ENCODE measurements at places on chromosomes 3 and 15.

DNA sequence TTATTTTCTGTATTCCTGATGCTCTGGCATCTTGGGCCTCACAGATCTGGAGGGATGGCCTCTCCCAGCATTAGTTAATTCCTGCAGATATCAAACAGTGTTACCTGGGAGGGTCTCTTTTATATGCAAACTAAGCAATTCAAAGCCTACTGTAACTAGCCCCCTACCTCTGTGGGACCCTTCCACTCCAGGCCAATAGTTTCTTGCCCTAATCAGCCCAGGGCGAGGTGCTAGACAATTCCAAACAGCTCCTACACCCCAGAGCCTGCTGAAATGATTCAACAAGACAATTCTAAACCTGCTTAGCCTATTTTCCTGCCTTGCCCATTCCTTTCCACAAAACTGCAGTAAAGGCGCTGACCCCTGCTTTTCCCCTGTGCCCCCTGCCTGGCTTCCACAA, 106.6 kb upstream of the IGSF10 start:
- DNase-seq = no peak

GRCh38 chr3:167602041-167602440, 51.7 kb downstream of the WDR49 start:
- DNase-seq = no peak

DNA sequence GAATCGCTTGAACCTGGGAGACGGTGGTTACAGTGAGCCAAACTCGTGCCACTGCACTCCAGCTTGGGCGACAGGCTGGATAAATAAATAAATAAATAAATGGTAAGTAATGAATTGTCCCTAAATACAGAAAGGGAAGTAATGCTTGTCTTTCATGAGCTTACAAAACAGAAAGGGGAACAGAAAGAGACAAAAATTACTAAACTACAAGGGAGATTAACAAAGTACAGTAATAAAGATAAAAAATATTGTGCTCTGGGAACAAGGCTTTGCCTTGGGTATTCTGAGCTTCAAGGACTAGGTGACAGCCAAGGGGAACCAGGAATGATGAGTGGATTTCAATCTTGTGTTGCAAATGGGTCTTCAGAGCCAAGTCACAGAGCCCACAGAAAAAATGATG, 9.2 kb upstream of the HLTF start:
- DNase-seq = no peak

DNA sequence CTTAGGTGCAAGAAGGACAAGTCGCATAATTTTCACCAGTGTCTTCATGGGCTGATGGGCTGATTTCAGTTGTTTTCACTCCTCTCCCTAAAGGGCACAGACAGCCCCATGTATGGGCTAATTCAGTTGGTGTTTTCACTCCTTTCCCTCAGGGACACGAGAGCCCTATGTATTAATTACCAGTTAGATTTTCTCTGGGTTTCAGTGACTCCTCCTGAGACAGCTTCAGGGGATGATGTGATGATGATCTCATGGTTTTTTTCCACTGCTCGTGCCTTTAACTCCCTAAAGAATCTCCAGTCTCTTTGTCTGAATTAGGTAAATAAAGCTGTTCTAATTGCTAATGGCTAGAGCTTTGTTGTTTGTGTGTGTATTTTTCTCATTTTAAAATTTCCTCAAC, 9.9 kb downstream of the RAMAC start:
- DNase-seq = no peak

- no peak for DNase-seq
Measured at GRCh38 chr3:196624907-196625306, 14.6 kb upstream of the NRROS start.

DNA sequence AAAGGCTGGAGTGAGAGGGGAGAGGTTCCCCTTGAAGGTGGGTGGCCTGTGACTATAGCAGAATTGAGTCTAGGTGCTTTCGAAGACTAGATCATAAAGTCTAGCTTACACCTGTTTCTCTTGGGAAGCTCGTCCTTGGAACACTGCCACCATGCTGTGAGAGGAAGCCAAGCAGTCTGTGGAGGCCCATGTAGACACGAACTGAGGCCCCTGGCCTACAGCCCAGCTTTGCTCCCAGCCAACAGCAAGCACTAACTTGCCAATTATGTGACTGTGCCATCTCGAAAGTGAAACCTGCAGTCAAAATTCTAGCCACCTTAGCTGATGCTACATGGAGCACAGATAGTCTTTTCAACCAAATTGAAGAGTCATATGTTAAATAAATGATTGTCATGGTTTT, 190.5 kb upstream of the NECTIN3 start:
- DNase-seq = peak; percentile 24

- no peak for DNase-seq
Measured at GRCh38 chr3:4693620-4694019, 200.5 kb downstream of the ITPR1 start.

- no peak for DNase-seq
Measured at GRCh38 chr3:35224565-35225295, 414.6 kb upstream of the ARPP21 start.

- DNase-seq = no peak
Measured at GRCh38 chr3:52546111-52546901, 9.9 kb downstream of the UQCC5 start.

GRCh38 chr3:57820479-57820878, 64.4 kb downstream of the SLMAP start:
- no peak for DNase-seq

DNA sequence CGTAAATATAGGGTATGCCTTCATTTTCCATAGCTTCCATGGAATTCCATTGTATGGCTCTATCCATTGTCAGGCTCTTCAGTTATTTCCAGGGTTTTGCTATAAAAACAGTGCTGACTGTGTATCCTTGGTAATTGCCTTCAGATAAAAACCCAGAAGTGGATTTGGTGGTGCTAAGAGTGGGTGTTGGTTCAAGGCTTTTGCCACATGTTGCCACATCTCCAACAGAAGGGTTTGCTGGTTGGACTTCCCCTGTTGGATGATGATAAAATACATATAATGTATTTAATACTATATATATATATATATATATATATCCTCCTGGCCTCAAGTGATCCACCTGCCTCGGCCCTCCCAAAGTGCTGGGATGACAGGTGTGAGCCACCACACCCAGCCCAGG, 97.8 kb downstream of the FLNB start:
- DNase-seq = no peak

GRCh38 chr3:58628823-58629562, 37.6 kb downstream of the FAM3D start:
- peak; percentile 88 for DNase-seq

GRCh38 chr3:18766974-18767373, 341.8 kb upstream of the SATB1 start:
- DNase-seq = no peak

DNA sequence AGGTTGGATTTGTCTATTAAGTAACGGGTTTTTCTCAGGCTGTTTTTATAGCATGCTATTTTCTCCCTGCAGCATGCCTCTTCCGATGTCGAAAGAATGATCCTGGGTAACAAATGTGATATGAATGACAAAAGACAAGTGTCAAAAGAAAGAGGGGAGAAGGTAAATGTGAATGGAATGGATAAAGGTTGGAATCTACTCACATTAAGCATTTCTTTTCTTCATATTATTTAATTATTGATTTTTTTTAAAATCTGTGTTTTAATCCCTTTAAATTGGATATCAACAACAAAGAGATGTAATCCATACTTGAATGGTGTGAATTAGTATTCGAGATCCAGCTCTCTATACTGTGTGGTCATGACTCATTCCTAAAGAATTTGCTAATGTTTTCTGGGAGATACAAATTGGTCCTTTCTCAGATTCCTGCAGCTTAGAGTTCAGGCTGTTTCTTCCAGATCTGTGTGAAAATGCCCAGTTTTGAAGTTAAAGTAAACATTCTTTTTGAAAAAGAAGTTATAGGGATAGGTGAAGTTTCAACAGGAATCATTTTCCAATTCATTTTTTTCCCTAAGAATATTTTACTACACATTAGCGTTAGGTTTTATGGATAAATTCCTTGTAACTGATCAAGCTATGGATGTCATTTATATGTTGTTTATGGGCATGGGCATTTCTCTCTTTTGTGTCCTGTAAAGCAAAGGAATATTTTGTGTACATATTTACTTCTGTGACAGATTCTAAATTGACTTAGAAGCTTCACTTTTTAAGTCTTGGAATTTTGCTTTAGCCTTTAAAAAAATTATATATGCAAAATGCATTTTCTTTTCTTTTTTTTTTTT, 20.8 kb upstream of the APH1B start:
- DNase-seq = no peak

GRCh38 chr15:80550219-80550907, 144.7 kb upstream of the ABHD17C start:
- DNase-seq = no peak

DNA sequence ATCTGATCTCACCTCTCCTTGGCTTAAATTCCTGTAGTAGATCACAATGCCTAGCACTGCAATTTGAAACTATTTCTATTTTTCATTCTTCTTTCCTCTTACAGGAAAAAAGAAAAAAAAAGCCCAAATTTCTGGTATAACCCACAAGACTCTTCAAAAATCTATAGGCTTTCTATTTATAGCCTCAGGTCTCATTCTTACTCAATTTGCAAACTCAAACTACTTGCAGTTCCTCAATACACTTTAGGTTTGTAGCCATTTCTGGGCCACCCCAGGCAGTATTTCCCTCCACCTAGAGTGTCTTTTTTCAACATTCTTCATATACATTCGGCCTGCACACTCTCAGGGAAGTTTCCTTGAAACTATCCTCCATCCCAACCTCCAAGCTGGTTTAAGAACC, 169.0 kb downstream of the TBC1D5 start:
- no peak for DNase-seq

- DNase-seq = no peak
Measured at GRCh38 chr3:39971559-39972031, 162.2 kb downstream of the MYRIP start.

- DNase-seq = no peak
Measured at GRCh38 chr3:43171748-43172147, 65.9 kb upstream of the POMGNT2 start.

- no peak for DNase-seq
Measured at GRCh38 chr3:40465111-40465407, 7.9 kb downstream of the RPL14 start.

DNA sequence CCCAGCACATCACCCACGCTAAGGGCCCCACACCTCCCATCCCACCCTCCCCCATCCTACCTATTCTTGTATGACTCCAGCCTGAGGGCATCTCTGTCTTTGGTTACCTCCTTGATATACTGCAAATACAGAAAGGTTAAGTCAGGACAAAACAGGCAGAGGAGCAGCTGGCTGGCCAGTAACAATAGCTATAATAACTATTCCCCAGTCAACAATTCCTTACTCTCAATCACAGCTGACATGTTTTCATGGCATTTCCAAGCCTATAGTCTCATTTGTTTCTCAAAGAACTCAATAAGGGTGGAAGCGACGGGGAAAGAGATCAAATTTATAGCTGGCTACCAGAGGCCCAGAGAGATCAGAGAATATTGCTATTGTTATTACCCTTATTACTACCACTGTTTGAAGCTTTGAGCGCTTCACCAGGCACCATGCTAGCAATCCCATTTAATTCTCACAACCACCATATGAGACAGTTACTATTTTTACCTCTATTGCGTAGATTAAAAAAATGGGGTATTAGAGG, 93.0 kb upstream of the C2CD4B start:
- no peak for DNase-seq

DNA sequence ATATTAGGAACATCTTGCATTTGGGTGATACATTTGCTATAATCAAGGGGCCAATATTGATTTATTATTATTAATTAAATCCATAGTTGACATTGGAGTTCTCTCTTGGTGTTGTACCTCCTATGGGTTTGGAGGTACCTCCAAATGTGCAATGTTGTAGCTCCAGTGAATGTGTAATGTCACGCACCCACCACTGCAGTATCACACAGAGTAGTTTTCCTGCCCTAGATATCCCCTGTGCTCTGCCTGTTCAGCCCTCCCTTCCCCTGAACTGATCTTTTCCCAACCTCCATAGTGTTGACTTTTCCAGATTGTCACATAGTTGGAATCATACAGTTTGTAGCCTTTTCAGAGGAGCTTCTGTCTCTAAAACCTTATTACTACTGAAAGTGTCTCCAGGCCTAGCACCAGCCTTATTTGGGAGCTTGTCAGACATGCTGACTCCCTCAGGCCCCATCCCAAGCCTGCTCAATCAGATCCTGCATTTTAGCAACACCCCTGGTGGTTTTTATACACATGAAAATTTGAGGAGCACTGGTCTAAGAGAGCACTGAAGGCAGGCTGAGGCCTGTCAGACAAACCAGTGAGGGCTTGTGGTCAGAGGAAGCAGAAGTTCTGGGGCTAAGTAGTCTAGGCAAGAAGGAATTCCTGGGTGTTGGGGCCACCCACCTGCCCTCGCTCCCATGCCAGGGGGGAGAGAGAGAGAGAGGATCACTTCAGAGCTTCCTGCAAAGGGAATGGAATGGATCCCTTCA, 73.4 kb downstream of the SLC6A11 start:
- no peak for DNase-seq

DNA sequence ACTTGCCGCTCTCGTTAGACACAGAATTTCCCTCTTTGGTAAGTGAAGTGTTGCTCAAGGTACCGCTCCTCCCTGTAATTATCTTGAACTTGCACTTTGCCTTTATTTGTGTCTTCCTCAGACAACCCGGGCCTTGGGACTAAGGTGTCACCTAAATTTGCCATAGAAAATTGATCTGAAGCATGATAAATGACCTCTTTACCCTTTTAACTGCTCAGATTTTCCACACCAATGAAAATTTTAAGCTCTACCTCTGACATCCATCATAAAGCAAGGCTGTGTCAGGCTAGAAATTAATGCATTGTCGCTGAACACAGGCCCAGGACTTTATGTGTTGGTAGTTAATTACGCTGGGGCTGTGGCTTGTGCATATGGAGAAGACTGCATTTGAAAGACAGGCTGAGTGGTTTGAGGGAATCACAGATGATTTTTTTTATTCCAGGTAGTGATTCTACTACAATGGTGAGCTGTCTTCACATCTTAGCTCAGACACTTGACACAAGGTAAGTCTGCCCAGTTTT, 199.6 kb upstream of the CHRM5 start:
- DNase-seq = no peak

DNA sequence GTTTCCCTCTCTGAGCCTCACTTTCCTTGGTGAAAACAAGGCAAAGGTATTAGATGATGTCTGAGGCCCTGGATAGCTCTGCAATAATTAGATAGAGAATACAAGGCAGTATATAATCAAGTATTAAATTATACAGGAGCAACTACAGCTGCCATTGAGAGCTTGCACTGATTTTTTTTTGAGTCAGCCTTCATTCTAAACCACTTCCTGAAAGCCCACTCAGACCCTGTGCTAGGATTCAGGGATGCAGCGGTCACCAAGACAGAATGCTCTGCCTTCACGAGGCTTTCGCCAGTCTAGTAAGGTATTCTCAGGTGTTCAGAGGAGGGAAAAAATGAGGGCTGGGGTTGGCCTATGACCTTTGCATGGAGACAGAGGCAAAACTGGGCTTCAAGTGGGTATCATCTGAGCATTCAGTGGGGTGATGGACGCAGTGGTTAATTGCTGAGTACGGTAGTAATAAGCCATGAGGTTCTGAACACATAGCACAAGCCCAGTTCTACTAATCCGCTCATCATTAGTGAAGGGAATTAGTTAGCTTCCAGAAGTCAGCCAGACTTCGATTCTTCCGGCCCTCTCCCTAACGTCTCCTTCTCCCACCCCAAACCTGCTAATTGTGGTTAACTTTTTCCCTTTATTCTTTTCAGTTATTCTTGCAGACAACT, 3.6 kb downstream of the VGLL4 start:
- no peak for DNase-seq

- no peak for DNase-seq
Measured at GRCh38 chr3:122576174-122576940, 1.1 kb upstream of the PARP15 start.

- no peak for DNase-seq
Measured at GRCh38 chr3:97713634-97714033, 50.9 kb upstream of the ARL6 start.

- DNase-seq = no peak
Measured at GRCh38 chr3:4722103-4722502, 229.0 kb downstream of the ITPR1 start.
